ENCODE measurements at places on chromosomes 6 and 20. TPM values are rescaled to one million over a fixed set of nuclear protein-coding genes. Genes with fewer than 3 reads are reported as not detected.

The KIAA0408 gene
- not detected for polyA plus RNA-seq

The RIMS4 gene
- not detected for polyA plus RNA-seq

The KIF6 gene
- polyA plus RNA-seq, result not detected

The SLX4IP gene
- 1.9 TPM for polyA plus RNA-seq

The NCOA7 gene
- 27.7 TPM for polyA plus RNA-seq

- DNase-seq, result no peak
Measured at GRCh38 chr6:116280161-116280932, 617 bp upstream of the TSPYL1 start.

GRCh38 chr6:154356690-154357089 lies at the start of gene IPCEF1:
TSS of gene IPCEF1 (minus strand) at chr6:154356803. CDS start at chr6:154265947, 90,856 bp downstream.
- DNase-seq, result no peak

DNA sequence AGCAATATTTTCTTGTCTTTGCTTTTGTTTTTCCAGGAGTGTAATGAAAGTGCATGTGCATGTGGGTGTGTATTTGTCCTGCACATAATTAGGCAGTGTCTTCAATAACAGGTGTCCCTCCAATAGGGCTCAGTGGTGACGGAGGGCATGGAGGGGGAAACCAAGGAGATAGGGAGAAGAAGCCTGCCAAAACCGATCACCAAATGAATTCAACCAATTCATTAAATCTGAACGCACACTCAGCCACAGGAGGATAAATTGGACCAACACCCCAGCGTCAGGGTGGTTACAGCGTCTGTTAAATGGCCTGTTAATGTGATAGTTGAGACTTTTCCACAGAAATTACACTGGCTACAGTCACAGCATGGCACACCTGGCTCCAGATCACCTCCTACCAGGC lies 527.6 kb downstream of the CD83 start:
- no peak for DNase-seq

- peak; percentile 14 for DNase-seq
Measured at GRCh38 chr20:53736757-53737395, 143.2 kb upstream of the ZNF217 start.

GRCh38 chr20:32153156-32153665 lies 43.7 kb downstream of the TM9SF4 start:
- no peak for DNase-seq

GRCh38 chr6:155384321-155384952 lies 70.2 kb upstream of the TFB1M start:
- no peak for DNase-seq

- DNase-seq, result no peak
Measured at GRCh38 chr6:159084493-159085091, 39.8 kb upstream of the TAGAP start.

Data from endothelial cell of umbilical vein (primary cell).